ENCODE measurements at places on chromosomes 7 and 10. TPM values are rescaled to one million over a fixed set of nuclear protein-coding genes. Genes with fewer than 3 reads are reported as not detected.

- no peak for DNase-seq
Measured at GRCh38 chr10:22329150-22329549, 8.3 kb downstream of the BMI1 start.

- DNase-seq = no peak
Measured at GRCh38 chr7:155405399-155406318, 52.3 kb upstream of the EN2 start.

- DNase-seq = no peak
Measured at GRCh38 chr7:13987395-13987794, 2.1 kb downstream of the ETV1 start.

DNA sequence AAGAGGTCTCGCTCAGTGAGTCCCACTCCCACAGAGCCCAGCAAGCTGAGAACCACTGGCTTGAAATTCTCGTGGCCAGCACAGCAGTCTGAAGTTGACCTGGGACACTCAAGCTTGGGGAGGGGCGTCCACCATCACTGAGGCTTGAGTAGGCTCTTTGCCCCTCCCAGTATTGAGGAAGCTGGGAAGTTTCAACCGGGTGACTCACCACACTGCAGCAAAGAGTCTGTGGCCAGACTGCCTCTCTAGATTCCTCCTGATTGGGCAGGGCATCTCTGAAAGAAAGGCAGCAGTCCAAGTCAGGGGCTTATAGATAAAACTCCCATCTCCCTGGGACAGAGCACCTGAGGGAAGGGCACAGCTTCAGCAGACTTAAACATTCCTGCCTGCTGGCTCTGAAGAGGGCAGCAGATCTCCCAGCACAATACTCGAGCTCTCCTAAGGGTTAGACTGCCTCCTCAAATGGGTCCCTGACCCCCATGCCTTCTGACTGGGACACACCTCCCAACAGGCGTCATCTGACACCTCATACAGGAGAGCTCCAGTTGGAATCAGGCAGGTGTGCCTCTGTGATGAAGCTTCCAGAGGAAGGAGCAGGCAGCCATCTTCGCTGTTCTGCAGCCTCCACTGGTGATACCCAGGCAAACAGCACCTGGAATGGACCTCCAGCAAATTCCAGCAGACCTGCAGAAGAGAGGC lies 970.9 kb upstream of the LRRN3 start:
- no peak for DNase-seq

- DNase-seq = no peak
Measured at GRCh38 chr10:43069579-43069978, 7.3 kb upstream of the RET start.

DNA sequence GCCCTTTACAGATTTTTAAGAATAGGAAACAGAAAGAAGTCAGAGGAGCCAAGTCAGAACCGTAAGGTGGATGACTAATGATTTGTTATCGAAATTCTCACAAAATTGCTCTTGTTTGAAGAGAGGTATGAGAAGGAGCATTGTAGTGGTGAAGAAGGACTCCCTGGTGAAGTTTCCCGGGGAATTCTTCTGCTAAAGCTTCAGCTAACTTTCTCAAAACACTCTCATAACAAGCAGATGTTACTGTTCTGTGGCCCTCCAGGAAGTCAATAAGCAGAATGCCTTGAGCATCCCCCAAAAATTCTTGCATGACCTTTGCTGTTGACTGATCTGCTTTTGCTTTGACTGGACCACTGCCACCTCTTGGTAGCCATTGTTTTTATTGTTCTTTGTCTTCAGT lies 152.9 kb downstream of the HGF start:
- no peak for DNase-seq

GRCh38 chr7:95011146-95011928 lies 103.9 kb downstream of the PPP1R9A start:
- no peak for DNase-seq

GRCh38 chr10:49322371-49323170 lies 23.6 kb downstream of the C10orf71 start:
- DNase-seq = no peak

GRCh38 chr10:3538291-3538655 lies 246.7 kb downstream of the KLF6 start:
- no peak for DNase-seq

- no peak for DNase-seq
Measured at GRCh38 chr10:74058071-74058470, 60.2 kb downstream of the VCL start.

DNA sequence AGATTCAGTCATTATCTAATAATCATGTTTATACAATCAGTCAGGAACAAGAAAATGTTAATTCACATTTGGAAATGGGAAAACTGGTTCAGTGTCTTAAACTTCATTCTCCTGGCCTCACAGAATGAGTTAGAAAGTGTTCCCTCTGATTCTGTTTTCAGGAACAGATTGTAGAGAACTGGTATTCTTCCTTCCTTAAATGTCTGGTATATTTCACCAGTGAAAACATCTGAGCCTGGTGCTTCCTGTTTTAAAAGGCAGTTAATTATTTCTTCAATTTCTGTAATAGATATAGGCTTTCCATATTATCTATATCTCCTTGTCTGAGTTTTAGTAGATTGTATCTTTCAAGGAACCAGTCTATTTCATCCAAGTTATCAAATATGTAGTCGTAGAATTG lies 97.1 kb upstream of the TMEM168 start:
- no peak for DNase-seq

GRCh38 chr7:5500056-5500776 lies 76.6 kb upstream of the TNRC18 start:
- no peak for DNase-seq

DNA sequence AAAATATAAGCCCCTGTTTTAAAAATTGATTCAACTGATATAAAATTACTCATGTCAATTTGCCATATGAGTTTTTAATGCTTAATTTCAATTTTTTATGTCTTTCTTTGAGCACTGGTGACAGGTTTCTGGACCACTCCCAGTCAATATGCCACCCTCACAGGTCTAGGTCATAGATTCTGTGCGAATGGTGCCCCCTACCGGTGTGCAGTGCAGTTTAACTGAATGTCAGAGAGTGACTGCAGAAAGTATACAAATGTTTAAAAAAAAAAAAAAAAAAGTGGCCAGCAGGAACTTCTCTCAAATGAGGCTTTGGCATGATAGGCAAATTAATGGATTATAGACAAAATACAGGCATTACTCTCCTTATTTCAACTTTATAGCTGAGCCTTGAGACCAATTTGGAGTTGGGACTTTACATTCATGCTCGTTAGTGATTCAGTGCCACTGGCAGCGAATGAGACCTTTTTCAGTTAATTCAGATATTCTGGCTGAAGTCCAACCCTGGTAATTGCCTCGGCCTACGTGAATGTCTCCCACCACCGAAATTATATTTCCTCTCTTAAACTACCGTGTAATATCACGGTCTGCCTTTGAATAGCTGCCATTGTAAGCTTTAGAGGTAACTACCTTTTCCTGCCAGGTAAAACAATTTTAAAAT lies 427.6 kb downstream of the PHTF2 start:
- DNase-seq = no peak

FKBP6 gene
- polyA plus RNA-seq = 0.25 TPM

MSS51 gene
- 1.6 TPM for polyA plus RNA-seq
